Activated B cell treated with CpG ODN at 0.5 μM for 24 hours (primary cell): ENCODE measurements at places on chromosomes 3 and 15.

- peaks cover 2% of the 10 kb centered on the region for H3K27me3 ChIP-seq
- DNase-seq: no peak
- no peak overlapping the region for H3K4me3 ChIP-seq
- no peaks in the 10 kb centered on the region for H3K4me1 ChIP-seq
- no peak overlapping the region for H3K27ac ChIP-seq
Observed at GRCh38 chr3:132788301-132788671, 66.1 kb upstream of the NPHP3 start.

DNA sequence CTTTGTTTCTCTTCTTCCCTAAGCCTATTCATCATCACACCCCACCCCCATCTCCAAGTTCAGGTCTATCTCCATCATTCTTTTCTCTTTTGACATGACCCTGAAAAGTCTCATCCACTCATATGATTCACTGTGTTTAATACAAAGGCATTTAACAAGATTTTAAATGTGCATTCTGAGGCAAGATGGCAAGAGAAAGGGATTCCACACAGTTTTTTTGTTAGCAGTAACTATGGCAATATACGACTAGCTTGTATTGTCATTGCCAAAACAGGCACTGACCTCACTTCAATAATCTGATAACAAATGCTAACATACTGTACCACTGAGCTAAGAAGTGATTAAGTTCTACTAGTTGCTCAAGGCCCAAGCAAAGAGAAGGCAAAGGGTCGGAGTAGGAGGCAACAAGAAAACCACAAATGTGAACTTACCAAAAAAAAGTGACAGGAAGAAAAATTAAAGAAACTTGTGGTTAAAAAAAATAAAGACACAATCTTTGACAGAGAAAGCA, 53.2 kb downstream of the FBN1 start:
- peaks cover 8% of the 10 kb centered on the region for H3K4me1 ChIP-seq
- H3K27ac ChIP-seq: no peak overlapping the region
- no peaks in the 10 kb centered on the region for H3K36me3 ChIP-seq
- no peak overlapping the region for H3K4me3 ChIP-seq

GRCh38 chr15:62880278-62880677, 162.3 kb upstream of the TPM1 start:
- no peak for DNase-seq
- H3K36me3 ChIP-seq: no peaks in the 10 kb centered on the region
- peaks cover 9% of the 10 kb centered on the region for H3K4me1 ChIP-seq
- H3K27ac ChIP-seq: no peak overlapping the region
- H3K27me3 ChIP-seq: peaks cover 8% of the 10 kb centered on the region

- H3K27me3 ChIP-seq: no peaks in the 10 kb centered on the region
- H3K27ac ChIP-seq: no peak overlapping the region
- H3K4me3 ChIP-seq: no peak overlapping the region
- no peaks in the 10 kb centered on the region for H3K36me3 ChIP-seq
Observed at GRCh38 chr3:156859578-156859977, 33.4 kb downstream of the LEKR1 start.

- no peak overlapping the region for H3K4me3 ChIP-seq
- peaks cover 6% of the 10 kb centered on the region for H3K4me1 ChIP-seq
- H3K27me3 ChIP-seq: peaks cover 48% of the 10 kb centered on the region
Observed at GRCh38 chr3:124882816-124883747, 4.1 kb downstream of the ITGB5 start.

DNA sequence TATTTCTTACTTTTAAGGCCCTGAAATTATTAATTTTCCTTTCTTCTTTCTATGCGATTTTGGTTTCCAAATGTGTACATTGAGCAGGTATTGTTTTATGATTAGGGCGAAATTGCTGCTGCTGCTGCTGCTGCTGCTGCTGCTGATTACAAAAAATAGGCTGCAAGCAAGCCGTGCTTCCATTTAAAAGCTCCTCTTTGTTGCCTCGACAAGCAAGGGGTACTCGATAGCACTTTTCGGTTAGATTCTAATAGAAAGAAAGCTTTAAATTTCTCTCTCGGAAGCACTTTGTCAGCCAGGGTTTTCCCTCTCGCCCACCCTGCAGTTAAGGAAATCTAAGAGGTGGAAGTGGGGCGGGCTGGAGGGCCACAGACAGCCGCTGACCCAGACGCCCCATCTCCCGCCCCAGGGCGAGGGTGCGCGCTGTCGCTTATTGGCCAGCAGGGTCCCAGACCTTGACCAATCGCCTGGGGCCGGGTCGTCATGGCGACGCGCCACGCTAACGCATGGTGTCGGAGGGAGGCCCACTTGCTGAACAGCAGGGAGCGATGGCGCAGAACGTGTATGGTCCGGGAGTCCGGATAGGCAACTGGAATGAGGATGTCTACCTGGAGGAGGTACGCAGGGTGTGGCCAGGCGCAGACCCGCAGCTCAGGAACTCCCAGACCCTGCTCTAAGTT, at the start of gene CFAP161:
CFAP161 (plus strand) TSS at position 489 of the 680 bp plus-strand sequence; CDS start at position 549, 60 bp downstream.
- H3K4me3 ChIP-seq: peak within 1 kb of the TSS; percentile 46
- DNase-seq: no peak
- peaks cover 9% of the 10 kb centered on the region for H3K4me1 ChIP-seq
- no peaks in the 10 kb centered on the region for H3K36me3 ChIP-seq
- no peak within 1 kb of the TSS for H3K27ac ChIP-seq

GRCh38 chr3:109442531-109442930, 105.2 kb upstream of the DPPA4 start:
- no peak overlapping the region for H3K27ac ChIP-seq
- no peaks in the 10 kb centered on the region for H3K27me3 ChIP-seq
- no peak for DNase-seq
- no peak overlapping the region for H3K4me3 ChIP-seq

DNA sequence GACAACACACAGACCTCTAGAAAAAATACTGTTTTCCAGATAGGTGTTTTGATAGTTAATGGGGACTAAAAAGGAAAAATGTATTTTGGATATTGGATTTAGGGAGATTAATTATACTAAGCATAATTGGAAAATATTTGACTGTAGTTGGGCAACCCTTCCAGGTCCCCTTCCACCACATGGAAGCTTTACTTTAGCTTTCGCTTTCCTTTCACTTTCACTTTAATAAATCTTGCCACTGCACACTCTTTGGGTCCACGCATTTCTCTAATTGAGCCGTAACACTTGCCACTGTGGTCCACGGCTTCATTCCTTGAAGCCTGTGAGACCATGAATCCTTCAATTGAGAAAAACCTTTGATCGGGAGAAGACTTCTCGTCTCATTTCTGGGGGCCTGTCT, 15.5 kb downstream of the GLDN start:
- no peaks in the 10 kb centered on the region for H3K36me3 ChIP-seq
- H3K4me1 ChIP-seq: peaks cover 2% of the 10 kb centered on the region
- H3K27ac ChIP-seq: no peak overlapping the region

DNA sequence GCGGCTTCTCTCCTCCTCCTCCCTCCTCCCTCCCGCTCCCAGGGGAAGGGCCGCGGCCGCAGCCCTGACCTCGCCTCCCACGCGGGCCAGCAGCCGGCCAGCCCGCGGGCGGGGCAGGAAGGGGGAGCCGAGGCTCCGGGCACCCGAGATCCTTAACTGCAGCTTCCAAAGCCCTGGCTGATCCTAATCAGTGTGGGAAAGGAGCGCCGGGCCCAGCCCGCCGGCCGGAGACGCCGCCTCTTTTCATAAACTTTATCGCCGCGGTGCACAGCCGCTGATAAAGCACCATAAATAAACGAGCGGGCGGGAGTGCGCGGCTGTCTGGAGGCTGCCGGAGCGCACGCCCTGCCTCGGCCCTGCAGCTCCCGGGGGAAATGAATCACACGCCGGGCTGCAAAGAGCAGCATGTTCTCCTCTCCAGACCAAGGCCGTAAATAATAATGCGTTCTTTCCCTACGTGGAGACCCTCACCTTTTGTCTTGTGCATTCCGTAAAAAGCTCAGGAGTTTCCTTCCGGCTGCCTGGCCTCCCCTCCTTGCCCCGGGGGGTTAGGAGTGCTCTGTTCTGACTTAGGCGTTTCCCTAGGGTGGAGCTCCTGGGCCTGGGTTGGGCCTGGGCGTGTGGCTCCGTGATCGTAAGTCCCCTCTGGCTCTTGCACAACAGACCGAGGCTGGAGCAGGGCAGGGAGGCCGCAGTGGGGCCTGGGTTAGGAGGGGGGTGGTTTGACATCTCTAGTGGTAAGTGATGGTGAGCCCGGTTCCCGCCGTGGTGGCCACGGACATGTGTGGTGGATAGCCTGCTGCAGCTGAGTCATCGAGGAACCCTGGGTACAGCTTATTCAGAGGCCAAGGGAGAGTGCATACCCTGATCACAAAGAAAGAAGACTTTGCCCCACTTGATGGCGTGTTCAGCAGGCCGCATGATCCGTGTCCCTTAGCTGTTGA, 132.6 kb upstream of the HES1 start:
- H3K36me3 ChIP-seq: no peaks in the 10 kb centered on the region
- DNase-seq: peak; percentile 70
- H3K4me3 ChIP-seq: peak overlapping the region; percentile 76
- H3K27ac ChIP-seq: peak overlapping the region; percentile 65
- peaks cover 6% of the 10 kb centered on the region for H3K27me3 ChIP-seq
- H3K4me1 ChIP-seq: peaks cover 40% of the 10 kb centered on the region

GRCh38 chr3:101829874-101830273, 19.4 kb upstream of the NFKBIZ start:
- peaks cover 68% of the 10 kb centered on the region for H3K36me3 ChIP-seq
- peak overlapping the region; percentile 87 for H3K4me3 ChIP-seq
- H3K27me3 ChIP-seq: no peaks in the 10 kb centered on the region
- H3K27ac ChIP-seq: peak overlapping the region; percentile 98

- peaks cover 6% of the 10 kb centered on the region for H3K27me3 ChIP-seq
- H3K36me3 ChIP-seq: no peaks in the 10 kb centered on the region
- DNase-seq: no peak
- no peak overlapping the region for H3K27ac ChIP-seq
- no peak overlapping the region for H3K4me3 ChIP-seq
Observed at GRCh38 chr15:66803182-66803729, 101.2 kb downstream of the SMAD6 start.

- no peak overlapping the region for H3K4me3 ChIP-seq
- peaks cover 2% of the 10 kb centered on the region for H3K27me3 ChIP-seq
- no peak overlapping the region for H3K27ac ChIP-seq
- no peak for DNase-seq
- no peaks in the 10 kb centered on the region for H3K36me3 ChIP-seq
- no peaks in the 10 kb centered on the region for H3K4me1 ChIP-seq
Observed at GRCh38 chr15:33098094-33099058, 96.1 kb downstream of the FMN1 start.

- peaks cover 59% of the 10 kb centered on the region for H3K4me1 ChIP-seq
- H3K4me3 ChIP-seq: peak overlapping the region; percentile 89
- H3K27me3 ChIP-seq: no peaks in the 10 kb centered on the region
- peak overlapping the region; percentile 89 for H3K27ac ChIP-seq
- DNase-seq: peak; percentile 57
- peaks cover 23% of the 10 kb centered on the region for H3K36me3 ChIP-seq
Observed at GRCh38 chr3:51671734-51672475, 853 bp downstream of the TEX264 start.

DNA sequence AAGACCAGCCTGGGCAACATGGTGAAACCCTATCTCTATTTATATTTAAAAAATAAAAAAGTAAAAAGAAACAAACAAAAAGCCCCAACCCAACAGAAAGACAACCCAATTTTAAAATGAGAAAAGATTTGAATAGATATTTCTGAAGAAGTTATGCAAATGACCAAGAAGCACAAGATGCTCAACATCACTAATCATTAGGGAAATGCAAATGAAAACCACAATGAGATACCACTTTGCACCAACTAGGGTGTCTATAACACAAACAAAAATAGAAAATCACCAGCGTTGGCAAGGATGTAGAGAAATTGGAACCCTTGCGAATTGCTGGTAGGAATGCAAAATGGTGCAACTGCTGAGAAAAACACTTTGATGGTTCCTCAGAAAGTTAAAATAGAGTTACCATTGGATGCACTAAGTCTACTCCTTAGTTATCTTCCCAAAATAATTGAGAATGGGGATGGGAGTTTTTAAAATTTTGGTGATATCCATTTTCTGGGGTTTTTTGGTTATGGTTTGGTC, 45.8 kb upstream of the CCNB2 start:
- H3K4me1 ChIP-seq: peaks cover 18% of the 10 kb centered on the region
- no peaks in the 10 kb centered on the region for H3K27me3 ChIP-seq
- no peak overlapping the region for H3K4me3 ChIP-seq
- DNase-seq: no peak
- no peak overlapping the region for H3K27ac ChIP-seq

DNA sequence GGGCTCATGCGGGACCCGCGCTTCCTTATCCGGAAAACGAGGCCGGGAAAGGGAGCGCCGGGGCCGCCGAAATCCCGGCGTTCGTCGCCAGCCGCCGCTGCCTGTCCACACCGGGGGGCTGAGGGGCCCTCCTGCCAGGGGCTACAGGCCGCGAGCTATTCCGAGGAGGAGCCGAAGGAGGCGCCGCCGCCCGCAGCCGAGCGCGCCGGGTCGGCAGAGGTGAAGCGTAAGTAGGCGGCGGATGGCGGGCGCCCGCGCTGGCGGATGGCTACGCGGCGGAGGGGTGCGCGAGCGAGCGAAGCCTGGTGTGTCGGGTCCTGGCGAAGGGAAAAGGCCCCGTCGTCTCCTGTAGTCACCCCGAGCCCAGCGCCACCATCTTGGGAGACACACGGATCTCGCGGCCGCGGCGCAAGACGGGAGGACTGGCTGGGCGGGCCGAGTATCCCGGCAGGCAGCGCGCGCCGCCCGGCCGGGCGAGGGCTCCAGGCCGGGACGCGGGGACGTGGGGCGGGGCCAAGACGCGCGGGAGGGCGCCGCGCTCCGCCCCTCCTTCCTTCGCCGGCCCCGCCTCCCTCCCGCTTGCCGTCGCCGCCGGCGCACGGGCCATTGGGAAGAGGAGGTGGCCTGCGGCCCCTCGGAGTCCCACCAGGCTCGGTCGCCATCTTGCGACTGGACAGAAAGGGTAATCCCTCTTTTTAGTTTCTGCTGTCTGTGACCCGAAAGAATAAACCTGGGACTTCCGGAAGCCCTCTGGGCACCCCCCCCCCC, at the start of gene UBE3A:
UBE3A (minus strand) TSS at position 424 of the 768 bp plus-strand sequence. CDS start 29,917 bp downstream, outside the sequence.
- peak within 1 kb of the TSS; percentile 88 for H3K4me3 ChIP-seq
- H3K27ac ChIP-seq: peak within 1 kb of the TSS; percentile 91
- peaks cover 10% of the 10 kb centered on the region for H3K36me3 ChIP-seq
- H3K4me1 ChIP-seq: peaks cover 44% of the 10 kb centered on the region
- peak; percentile 93 for DNase-seq

GRCh38 chr3:45035441-45036301, 9.6 kb downstream of the CLEC3B start:
- peaks cover 21% of the 10 kb centered on the region for H3K4me1 ChIP-seq
- no peak overlapping the region for H3K27ac ChIP-seq
- no peak for DNase-seq
- peak overlapping the region; percentile 62 for H3K4me3 ChIP-seq
- H3K27me3 ChIP-seq: peaks cover 14% of the 10 kb centered on the region
